ENCODE measurements at places on chromosomes 3 and 15.

GRCh38 chr3:68088216-68088615 lies 433.8 kb upstream of the SUCLG2 start:
- DNase-seq: no peak

DNA sequence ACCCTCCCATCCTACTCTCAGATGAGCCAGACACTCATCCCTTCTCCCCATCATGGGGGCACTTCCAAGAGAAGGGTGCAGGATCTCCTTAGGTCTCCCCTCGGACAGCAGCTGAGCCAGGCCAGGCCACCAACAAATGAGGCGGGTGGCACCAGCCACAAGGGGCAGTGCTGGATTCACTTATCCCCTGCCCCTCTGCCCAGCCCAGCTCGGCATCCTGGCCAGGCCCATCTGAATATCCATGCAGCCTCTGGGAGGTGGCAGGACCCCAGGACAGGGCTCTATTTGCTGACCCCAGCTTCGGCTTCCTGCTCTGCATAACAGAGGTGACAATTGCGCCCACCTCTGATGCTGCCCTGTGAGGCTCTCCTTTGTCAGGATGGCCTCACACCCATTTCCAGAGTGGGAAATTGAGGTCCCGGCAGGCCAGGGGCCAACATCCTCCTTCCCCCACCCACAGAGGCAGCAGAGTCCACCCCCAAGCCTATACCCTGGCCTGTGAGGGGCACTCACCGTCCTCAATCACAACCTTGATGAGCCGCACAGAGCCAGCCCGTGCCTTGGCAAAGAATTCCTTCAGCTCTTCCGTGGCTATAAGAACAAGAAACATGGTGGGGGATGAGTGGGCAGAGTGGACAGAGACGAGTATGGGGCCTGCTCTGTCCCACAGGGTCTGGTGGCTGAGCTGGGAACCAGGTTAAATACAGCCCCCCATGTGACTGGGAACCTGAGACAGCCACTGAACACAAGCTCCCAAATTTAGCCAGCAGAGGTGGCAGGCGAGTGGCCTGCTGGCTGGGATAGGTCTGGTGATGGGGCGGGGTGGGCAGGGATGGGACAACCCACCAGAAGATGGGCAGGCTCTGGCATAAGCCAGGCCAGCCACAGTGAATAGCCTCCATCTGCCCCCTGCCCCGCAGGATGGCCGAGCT lies 4.2 kb downstream of the TWF2 start:
- DNase-seq: no peak

GRCh38 chr3:141287326-141287725 lies 55.7 kb downstream of the PXYLP1 start:
- DNase-seq: no peak

DNA sequence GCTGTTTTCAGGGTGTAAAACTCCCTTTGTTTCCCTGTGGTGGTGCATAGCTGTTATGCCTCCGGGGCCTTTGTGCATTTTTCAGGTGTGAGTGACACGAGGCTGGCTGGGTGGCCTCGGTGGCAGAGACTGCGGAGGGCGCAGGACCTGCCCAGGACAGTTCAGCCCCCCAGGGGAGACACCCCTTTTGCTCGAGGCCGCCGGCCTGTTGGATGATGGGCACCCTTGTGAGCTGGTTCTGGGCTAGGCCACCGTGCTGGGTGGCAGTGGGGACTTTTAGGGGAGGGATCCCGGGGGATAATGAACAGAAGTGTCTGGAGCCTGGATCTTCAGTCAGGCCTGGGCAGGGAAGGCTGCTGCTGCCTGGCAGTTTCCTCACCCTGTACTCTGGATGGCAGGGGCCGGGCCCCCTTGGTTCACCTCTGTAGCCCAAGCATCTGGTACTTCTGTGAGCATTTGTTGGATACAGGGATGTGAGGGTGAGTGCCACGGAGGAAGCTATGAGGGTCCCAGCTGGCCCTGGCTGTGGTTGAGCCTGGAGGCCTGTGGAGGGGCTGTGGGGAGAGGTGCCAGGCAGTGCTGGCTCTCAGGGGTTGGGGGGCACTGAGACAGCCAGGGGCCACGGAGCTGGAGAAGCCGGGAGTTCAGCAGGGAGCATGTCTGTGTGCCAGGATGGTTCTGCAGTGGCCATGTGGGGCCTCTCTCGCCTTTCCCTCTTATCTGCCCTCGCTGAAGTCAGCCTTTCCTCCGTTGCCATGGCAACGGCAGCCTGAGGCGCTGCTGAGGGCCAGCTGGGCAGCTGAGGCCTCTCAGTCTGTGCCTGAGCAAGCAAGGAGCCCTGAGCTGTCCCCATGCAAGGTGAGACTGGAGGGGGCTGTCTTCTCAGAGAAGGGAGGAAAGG lies 49.0 kb downstream of the KY start:
- DNase-seq: no peak

- DNase-seq: no peak
These were observed 527.2 kb downstream of the FOXP1 start for GRCh38 chr3:71056327-71056726.

DNA sequence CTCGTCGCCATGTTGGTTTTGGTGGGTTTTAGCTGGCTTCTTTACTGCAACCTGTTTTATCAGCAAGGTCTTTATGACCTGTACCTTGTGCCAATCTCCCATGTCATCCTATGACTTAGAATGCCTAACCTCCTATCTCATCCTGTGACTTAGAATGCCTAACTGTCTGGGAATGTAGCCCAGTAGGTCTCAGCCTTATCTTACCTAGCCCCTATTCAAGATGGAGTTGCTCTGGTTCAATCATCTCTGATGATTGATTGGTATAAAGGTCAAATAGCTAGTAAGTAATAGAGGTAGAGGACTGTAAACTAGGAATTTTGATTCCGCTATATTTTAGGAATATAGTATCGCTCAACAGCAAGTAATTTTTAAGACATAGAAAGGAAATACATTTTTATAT lies 1.3 kb upstream of the ACKR2 start:
- DNase-seq: no peak

GRCh38 chr3:25479727-25480010 lies 51.6 kb downstream of the RARB start:
- no peak for DNase-seq

GRCh38 chr3:42491881-42492507 lies 10.4 kb upstream of the VIPR1 start:
- DNase-seq: no peak

DNA sequence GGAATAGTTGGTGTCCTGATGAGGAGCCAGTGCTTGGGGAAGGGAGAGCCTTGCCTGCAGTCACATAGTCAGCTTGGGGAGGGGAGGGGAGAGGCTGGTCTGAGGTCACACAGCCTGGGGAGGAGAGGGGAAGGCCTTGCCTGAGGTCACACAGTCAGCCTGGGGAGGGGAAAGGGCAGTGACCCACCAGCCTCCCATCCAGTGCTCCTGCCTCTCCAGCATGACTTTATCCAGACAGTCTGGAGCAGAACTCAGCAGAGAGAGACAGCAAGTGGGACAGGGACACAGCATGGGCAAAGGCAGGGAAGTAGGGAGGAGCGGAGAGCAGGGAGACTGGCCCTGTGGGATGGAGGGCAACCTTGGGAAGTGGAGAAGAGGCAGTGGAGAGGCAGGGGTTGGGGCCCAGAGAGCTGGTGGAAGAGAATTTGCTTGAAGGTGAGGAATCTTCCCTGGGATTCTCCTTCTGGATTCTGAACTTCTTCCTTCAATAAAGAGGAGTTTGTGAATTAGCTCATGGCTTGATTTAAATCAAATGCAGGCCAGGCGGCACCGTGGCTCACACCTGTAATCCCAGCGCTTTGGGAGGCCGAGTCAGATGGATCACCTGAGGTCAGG lies 64.5 kb downstream of the CORO2B start:
- DNase-seq: no peak

DNA sequence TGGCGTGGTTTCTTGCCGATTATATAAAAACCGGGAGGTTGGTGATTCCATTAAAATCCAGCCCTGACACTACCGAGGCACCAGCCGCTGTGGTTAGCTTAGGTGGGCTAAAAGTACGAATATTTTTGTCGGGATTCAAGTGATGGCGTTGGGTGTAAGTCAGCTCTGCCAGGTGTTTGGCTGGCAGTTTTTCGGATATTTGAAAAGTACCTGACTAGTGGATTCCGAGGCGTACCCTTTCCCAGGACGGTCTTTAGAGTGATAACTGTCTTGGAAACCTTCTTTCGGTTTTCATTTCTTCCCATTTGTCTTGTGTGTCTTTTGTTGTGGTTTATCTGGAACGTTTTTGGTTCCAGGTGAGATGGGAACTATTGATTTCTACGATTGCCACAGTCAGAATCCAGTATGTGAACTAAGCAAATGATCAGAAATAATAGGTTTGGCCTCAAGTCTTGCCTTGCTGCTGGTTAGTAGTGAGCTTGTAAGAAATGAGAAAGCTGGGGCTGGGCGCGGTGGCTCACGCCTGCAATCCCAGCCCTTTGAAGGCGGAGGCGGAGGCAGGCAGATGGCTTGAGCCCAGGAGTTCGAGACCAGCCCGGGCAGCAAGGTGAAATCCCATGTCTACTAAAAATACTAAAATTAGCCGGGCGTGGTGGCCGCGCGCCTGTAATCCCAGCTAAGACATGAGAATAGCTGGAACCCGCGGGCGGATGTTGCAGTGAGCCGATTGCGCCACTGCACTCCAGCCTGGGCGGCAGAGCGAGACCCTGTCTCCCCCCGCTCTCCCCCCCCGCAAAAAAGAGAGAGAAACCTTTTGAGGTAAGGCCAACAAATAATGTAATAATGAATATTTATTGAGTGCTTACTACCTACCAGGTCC lies 1.4 kb downstream of the FYTTD1 start:
- no peak for DNase-seq

DNA sequence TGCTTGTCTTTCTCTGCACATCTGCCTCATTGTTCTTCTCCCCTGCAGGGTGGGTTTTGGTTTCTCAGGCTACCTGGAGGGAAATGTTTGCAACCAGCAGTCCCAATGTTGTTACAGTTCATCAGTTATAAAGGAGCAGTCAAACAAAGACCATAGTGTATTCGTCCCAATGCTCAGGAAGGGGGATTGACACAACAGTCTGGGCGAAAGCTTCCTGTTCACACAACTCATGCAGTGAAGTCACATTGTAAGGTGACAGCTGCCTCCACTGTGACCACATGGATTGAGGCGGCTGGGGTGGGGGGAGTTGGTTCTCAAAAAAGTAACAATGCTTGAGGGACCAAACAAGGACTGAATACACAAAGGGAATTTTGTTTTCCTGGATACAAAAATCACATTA lies 28.8 kb upstream of the TF start:
- DNase-seq: no peak

DNA sequence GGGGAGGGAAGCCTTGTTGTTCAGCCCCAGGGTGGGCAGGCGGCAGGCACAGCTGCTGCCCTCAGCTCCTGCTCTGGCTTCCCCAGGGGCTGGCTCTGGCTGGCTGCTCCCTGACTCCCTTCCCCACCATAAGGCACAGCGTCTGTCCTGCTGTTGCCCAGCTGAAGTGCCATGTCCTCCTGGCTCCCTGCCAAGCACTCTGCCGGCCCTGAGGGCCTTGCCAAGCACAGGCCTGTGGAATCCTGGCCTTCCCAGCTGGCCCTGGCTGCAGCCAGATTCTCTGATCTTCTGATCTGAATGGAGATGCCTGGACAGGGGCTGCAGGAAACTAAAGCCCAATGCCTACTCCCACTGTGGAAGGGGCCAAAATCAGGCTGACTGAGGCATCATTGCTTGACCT lies 1.1 kb downstream of the IQCF6 start:
- DNase-seq: peak; percentile 14

- DNase-seq: no peak
These were observed 62.7 kb upstream of the ICE2 start for GRCh38 chr15:60541481-60542299.

DNA sequence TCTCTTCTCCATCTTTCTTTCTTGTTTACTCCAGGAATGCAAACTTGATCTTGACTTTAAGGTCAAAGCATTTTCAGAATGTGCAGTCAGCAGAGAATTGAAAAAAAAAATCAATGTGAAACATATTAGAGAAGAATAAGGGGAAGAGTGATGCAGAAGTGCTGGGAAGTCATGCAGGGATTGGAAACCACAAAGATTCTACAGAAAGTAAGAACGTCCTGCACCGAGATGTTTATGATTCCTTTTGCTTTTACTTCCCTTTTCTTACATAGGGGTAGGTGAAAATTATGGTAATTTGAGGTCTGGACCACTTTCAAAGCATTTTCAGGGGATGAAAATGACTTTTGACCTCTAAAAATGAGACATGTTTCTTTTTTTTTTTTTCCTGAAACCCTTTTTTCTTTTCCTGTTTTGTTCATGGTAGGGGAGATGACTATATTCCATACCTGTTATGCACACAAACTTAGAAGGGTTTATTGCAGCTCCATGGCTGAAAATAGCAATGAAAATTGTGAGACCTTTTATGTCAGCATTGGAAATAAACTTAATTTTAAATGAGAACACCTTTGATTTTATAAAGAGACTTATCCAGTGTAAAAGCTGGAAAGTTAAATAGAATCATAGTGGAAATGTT lies 623.5 kb upstream of the TBL1XR1 start:
- DNase-seq: no peak

GRCh38 chr15:70830615-70831014 lies 23.3 kb downstream of the LARP6 start:
- no peak for DNase-seq

GRCh38 chr3:50321336-50322114 lies 1.0 kb downstream of the HYAL2 start:
- DNase-seq: no peak

DNA sequence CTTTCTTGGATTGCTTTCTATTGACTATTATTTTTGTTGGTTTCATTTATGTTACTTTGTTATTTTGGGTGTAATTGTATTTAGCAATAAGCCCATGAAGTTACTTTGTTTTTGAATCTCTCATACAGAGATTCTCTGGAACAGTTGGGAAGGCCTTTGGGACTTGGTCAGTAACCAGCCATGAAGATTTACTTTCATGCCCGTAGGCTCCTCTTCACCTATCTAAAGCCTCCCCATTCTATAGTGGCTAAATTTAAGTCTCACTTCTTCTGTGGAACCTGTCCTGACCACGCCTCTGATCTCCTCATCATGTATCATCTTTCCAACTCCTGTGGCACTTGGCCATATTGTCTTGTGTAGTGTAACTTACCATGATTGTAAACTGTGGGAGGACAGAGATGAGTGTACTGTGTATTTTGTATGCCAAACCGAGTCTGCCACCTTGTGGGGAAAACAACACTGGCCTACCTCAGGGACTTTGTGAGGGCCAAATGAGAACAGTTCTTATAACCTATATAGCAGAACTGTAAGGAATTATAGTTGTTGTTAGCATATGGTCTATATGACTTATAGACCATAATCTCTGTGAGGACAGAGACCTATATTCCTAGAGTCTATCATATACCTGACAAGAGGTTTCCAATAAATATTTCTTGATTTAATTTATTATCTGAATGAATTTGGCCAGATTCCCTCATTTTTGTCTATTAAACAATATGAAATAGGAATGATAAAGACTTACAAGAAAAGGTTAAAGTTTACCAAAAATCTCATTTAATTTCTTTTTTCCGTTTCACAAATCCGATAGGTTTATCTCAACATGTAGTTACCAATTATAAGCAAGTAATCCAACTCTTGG lies 75.0 kb downstream of the STARD9 start:
- DNase-seq: peak; percentile 97

GRCh38 chr3:196055683-196056270 lies 26.1 kb downstream of the TFRC start:
- DNase-seq: no peak

DNA sequence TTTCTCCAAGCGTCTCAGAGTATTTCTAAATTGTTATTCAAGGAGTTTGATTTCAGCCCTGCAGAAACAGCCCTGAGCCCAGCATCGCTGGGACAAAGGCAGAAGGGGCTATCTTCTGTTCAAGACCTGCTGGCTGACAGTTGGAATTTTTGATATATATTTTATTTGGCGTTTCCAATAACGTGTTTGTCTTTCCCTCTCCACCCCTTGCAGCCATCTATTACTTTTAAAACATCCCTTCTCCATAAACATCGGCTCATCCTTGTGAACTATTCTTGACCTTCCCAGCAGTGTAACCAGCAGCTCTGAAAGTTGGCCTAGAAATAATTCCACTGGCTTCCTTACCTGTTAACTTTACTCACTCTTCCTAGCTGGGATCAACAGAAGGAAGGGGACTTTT lies 5.5 kb upstream of the MEIS2 start:
- no peak for DNase-seq

Data from LNCaP clone FGC (cell line).